ENCODE measurements at places on chromosomes 4 and X.

GRCh38 chr4:164058776-164059445 is 564.4 kb downstream of the TMA16 start:
- DNase-seq, result no peak

DNA sequence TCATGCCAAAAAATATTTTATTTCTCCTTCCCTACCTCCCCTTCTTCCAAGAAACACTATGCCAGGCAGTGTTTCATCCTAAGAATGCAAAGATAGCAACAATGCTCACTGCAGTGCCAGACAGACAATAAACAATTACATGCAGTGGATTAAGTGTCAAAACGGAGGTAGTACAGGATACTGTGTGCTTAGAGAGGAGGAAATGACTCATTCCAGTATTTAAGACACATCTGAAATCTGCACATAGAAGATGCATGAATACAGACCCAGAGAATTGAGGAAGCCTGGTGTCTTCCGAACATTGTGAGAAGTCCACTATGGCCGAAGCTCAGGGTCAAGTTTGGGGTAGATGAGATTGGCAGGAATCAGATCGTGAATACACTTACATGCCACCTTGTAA is 326.4 kb downstream of the PPP3CA start:
- no peak for DNase-seq

DNA sequence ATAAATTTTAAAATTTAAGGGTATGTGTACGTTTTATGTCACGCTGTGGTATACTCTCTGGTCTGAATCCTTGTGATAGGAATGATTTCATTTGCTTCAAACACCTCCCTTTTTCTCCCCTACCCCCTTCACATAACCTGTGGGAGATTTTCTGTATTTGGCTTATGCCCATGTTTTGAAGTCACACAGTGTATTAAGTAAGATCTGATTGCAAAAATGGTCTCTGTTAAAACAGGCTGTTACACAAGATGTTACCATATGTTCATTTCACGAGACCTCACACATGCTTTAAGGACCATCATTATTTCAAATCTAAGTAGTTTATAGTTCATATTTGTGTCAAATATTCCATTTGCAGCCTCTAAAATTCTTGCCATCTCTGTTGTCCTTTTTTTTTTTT is 63.5 kb downstream of the TMEM131L start:
- DNase-seq, result no peak

GRCh38 chr4:184262901-184263300 is 45.2 kb upstream of the ENPP6 start:
- no peak for DNase-seq

GRCh38 chr4:12770351-12770750 is 713.8 kb downstream of the RAB28 start:
- no peak for DNase-seq

DNA sequence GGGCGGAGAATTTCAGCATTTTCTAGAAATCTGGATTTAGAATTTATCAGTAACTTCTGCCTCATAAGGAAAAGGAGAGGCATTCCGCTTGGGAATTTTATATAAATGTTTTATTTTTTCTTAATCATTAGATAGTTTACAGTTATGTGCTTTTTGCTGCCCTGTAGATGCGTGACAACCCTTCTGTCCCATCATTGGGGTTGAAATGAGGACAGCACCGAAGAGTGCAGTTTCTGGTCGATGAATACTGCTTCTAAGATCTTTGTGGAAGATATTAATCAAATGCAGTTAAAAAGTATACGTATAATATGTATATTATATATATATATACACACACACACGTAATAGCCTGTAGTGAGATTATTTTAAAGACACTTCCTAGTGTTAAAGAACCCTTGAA is 1.5 kb downstream of the RBPJ start:
- no peak for DNase-seq

- no peak for DNase-seq
Measured at GRCh38 chr4:19655666-19656065, 596.0 kb upstream of the SLIT2 start.

DNA sequence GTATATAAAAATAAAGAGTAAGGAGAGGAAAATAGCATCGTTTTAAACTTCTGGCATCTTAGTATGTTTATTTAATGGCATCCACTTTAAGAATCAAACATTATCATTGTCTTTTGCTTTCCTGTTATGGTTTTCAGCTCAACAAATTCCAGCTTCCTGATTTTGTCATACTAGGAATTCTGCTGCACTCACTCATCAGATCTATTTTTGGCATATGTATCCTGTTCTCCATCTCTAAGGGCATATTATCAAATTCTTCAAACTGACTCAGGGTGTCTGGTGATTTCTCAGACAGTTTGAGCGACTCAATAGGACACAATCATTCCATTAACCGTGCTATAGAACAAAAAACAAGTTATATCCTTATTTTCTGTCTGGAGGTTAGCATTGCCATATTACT is 248.5 kb upstream of the DIAPH2 start:
- DNase-seq, result no peak

DNA sequence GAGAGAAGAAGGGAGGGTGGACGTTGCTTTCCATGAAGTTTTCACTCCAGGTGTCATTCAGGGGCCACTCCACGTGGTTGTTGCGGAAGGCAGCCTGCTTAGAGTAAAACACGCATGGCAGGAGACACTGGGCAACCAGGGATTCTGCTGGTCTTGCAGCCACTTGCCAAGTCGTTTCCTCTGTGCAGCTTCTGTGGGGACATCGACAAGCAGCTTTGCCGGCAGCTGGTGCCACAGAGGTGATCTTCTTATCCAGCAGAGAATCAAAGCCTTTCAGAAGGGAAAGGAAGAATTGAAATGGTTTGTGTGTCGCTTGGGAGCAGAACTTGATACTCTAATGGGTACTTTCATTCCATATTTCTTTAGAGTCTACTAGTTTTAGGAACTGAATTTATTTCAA is 867.1 kb upstream of the TENM3 start:
- no peak for DNase-seq

DNA sequence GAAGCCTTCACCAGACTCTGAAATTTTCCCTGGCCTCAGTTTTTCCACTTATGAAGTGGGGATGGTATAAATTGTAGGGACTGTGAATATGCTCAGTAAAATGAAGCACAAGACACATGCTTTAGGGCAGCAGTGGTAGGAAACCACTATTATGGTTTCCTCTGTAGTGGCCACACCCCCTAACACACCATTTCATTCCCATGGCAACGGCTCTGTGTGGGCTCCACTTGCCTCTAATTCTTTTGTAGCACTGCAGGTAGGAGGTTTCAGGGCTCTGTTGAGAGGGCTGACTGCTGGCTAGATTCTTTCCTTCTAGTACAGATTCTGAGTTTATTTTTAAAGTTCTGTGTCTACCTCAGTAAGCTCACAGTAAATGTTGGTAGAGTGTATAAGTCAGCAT is 3.5 kb upstream of the VMA21 start:
- DNase-seq, result no peak

GRCh38 chr4:147865926-147866325 is 134.0 kb downstream of the ARHGAP10 start:
- no peak for DNase-seq

DNA sequence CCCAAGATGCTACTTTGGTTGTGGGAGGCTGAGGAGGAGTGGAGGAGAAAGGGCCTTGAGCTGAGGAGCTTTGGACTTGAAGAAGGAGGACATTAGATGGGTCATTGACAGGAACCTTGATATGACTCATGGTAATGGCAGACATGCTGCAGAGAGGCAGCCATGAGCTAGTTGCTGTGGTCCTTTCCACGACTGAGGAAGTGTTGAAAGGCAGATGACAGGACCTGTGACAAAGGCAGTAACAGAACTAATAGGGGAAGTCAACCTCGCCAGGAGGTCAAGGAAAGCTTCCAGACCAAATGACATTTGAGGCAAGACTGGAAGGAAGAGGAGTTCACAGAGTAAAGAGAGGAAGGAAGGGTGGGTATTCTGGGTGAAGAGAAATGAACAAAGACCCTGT is 7.6 kb upstream of the XPNPEP2 start:
- DNase-seq, result no peak

GRCh38 chrX:32447640-32448039 is 763.7 kb downstream of the DMD start:
- no peak for DNase-seq

- DNase-seq, result no peak
Measured at GRCh38 chr4:80173841-80174240, 23.5 kb upstream of the PRDM8 start.

GRCh38 chrX:46967547-46967946 is 55.3 kb downstream of the JADE3 start:
- DNase-seq, result no peak

GRCh38 chr4:77220828-77221613 is 64.0 kb downstream of the CCNG2 start:
- DNase-seq, result no peak

GRCh38 chr4:42633605-42634388 is 23.1 kb downstream of the ATP8A1 start:
- no peak for DNase-seq

GRCh38 chrX:13719192-13719856 is 15.1 kb downstream of the TRAPPC2 start:
- no peak for DNase-seq

DNA sequence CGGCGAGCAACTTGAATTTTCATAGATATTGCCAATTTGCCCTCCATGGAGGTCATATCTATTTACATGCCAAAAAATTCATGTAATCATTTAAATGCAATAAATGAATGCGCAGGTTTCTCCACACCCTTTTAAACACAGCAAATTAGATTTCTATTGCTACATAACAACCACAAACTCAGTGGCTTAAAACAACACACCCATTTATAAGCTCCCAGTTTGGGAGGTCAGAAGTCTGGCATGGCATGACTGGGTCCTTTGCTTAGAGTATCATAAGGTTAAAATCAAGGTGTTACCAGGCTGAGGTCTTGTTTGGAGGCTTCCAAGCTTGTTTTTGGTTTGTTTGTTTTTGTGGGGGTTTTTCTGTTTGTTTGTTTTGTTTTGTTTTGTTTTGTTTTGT is 49.9 kb upstream of the NYX start:
- no peak for DNase-seq

DNA sequence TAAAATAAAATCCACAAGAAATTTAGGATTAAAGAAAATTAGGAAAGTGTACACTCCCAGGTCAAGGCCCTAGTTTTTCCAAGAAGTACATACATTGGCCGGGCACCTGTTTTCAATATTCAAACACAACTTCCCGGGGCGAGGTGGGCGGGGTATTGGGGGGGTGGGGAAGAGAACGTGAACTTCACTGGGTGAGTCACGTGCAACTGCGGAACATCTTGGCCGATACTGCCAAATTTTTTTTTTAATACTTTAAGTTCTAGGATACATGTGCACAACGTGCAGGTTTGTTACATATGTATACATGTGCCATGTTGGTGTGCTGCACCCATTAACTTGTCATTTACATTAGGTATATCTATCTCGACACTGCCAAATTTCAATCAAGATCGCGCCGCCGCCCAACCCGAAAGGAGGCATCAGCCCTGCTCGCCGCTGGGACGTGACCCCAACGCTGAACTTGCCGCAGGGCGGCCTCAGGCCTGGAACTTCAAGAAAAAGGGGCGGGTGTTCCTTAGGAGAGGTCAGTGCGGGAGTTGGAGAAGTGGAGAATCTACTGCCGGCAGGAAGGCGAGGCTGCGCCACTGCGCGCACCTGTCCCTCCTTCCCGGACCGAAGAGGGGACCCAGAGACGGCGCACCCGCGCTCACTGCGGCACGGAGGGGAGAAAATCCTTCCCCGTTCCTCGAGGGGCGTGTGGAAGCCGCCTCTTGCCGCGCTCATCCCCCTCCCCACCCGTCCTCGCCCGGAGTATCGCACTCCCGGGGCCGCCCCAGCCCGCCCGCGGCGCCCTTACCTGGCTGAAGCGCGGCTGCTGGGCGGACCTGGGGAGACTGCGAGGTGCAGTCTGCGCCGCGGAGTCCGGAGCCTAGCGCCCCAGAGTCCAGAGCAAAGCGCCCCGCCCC is at the start of gene TEC:
Gene TEC, minus strand, starts transcription at position 883 of the 905 bp plus-strand sequence. CDS start 41,224 bp downstream, outside the sequence.
- DNase-seq, result peak; percentile 27

DNA sequence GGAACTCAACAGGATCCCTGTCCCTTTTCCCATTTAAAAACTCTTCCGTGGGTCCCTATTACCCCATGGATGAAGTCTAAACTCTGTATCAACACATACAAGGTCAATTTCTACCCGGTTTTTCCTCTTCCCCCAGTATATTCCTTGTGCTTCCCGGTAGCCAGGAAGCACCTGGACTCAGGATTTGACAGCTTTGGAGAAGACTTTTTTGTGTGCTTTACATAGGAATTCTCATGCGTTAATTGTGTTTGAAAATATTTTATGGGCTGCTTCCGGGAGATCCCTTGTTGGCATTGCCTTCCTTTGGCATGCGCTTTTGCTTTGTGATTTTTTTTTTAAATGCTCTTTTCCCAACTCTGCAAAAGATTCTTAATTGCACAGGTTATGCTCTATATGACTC is 7.2 kb downstream of the SMS start:
- no peak for DNase-seq

DNA sequence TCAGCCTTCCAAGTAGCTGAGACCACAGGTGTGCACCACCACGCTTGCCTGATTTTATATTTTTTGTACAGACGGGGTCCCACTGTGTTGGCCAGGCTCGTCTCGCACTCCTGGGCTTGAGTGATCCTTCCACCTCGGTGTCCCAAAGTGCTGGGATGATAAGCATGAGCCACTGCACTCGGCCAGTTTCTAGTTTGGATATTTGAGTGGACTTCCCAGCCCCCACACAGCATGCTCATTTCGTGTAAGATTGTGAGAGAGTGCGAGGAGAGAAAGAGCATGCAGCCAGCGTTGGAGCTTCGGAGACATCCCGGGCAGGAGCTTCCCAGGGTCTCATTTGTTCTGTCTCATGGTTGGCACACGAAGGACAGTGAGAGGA is 31.8 kb downstream of the ARSD start:
- DNase-seq, result no peak

GRCh38 chr4:145195167-145195952 is 15.0 kb upstream of the OTUD4 start:
- no peak for DNase-seq

GRCh38 chr4:39682138-39682537 is 15.8 kb upstream of the UBE2K start:
- no peak for DNase-seq

GRCh38 chrX:39946822-39947221 is 150.9 kb downstream of the BCOR start:
- DNase-seq, result no peak

DNA sequence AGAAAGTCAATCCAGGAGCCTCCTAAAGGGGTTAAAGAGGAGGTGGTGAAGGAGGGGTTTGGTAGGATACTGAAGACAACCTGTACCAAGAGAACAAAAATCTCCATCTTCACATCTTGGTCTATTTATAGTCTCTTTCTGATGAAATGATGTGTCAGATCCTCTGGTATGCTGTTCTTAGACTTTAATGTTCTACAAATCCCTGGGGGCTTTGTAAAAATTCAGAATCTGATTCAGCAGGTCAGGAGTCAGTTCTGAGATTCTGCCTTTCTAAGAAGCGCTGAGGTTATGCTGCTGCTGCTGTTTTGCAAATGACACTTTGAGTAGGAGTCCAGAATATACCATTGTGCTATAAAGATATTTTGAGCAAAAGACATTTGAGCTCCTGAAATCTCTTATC is 172.9 kb upstream of the GLRA2 start:
- no peak for DNase-seq

GRCh38 chr4:118836301-118837120 is 585 bp upstream of the SEC24D start:
- DNase-seq, result no peak

- no peak for DNase-seq
Measured at GRCh38 chr4:5962416-5962815, 55.8 kb downstream of the C4orf50 start.

All from D721Med (cell line).